ENCODE measurements at places on chromosomes 1 and 21. TPM values are rescaled to one million over a fixed set of nuclear protein-coding genes. Genes with fewer than 3 reads are reported as not detected.

DNA sequence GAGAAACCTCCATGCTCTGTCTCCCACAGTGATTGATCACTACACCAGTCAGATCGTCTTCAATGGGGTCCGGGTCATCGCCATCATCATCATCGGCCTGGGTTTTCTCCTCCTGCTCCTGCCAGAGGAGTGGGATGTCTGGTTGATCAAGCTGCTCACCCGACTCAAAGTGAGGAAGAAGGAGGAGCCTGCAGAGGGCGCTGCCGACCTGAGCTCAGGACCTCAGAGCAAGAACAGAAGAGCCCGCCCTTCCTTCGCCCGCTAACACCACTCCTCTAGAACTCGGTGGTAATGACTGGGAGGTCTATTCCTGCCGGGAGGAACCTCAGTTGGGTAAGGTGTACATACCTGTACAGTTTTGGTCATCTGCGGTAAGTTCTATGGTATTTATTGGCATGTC is 50.3 kb upstream of the COA6 start:
- H3K4me1 ChIP-seq, result peaks cover 35% of the 10 kb centered on the region
- H3K27ac ChIP-seq, result no peak overlapping the region
- DNase-seq, result peak; percentile 65
- peaks cover 5% of the 10 kb centered on the region for H3K27me3 ChIP-seq
- H3K4me3 ChIP-seq, result no peak overlapping the region
- peaks cover 5% of the 10 kb centered on the region for H3K36me3 ChIP-seq

GRCh38 chr1:92228401-92228800 is 10.7 kb downstream of the C1orf146 start:
- no peak overlapping the region for H3K4me3 ChIP-seq
- DNase-seq, result no peak
- H3K27ac ChIP-seq, result no peak overlapping the region
- no peaks in the 10 kb centered on the region for H3K27me3 ChIP-seq

Gene C1orf185
- total RNA-seq, result not detected

DNA sequence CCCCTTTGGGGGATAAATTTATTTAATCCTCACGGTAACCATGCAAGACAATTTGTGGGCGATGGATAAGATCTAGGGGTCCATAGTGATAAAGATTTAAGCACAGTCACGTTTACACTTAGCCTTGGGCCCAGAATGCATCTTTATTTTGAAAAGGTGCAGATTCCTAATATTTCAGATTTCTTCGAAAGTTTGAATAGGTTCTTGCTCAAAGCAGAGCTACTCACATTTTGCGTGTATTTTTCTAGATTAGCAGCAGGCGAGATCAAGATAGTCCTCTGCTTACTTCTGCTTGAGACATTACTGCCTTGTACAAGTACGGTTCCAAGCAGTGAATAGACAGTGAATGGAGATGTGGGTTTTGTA is 647 bp downstream of the TSEN15 start:
- peak overlapping the region; percentile 96 for H3K27ac ChIP-seq
- peak overlapping the region; percentile 98 for H3K4me3 ChIP-seq
- no peak for DNase-seq
- peaks cover 34% of the 10 kb centered on the region for H3K4me1 ChIP-seq

DNA sequence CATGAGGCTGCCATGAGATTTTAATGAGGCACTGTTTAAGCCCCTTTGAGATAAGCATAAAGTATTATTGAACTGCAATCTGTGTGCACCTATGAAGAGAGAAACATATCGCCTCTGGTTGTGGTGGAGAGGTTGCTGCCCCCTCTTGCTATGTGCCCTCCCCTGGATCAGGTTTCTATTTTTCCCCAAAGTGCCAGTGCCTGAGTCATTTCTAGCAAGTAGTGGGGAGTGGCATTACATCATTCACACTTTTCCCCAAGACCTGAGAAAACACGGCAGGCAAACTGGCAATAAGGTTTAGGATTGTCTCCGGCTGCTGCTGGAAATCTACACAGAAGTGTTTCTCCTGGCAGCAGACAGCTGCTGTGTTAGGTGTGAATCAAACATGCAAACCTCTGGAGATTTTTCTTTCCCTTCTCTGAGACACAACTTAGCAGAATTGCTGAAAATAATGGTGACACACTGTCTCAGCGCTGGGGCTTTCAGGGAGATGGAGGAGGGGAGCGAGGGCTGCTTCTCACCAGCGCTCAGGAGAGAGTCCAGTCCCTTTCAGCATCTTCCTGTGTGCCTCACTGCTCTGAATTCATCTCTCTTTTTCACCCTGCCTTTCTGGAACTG is 13.7 kb upstream of the RGS16 start:
- H3K4me1 ChIP-seq, result peaks cover 40% of the 10 kb centered on the region
- H3K27ac ChIP-seq, result no peak overlapping the region
- no peak for DNase-seq
- H3K27me3 ChIP-seq, result peaks cover 79% of the 10 kb centered on the region

All from activated CD4-positive, alpha-beta T cell treated with anti-CD3 and anti-CD28 coated beads, Interleukin-2, amount 10 ng/mL, durations not matched to agents 7 days and 5 days (primary cell).